Fibroblast of skin of left biceps (primary cell): ENCODE measurements at places on chromosomes 7 and 10.
A peak's percentile ranks its signal among the peaks of the same experiment; 100 is the strongest.

DNA sequence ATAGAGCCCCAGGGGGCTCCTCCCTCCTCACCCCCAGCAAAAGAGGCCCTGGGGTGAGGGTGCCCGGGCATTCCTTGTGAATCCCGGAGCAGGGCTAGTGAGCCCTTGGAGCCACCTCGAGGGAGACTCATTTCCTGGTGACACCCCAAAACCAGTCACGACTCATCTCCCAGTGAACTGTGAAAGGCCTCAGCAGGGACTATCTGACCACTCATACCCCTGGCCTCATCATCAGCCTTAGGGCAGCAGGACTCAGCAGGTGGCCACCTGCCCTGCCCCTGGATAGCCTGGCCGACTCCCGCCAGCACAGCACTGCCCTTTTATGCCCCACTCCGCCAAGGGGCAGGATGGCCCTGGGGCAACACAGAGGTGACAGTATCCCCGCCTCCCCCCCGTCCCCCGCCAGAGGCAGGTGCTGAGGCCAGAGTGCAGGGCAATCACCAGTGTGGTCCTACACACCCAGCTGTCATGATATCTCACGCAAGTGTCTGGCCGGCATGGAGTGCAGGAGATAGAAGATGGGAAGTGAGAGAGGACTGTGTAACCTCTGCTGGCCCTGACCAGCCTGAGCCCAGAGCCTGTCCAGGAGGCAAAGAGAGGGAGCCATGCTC lies 3.2 kb downstream of the SNCG start:
- no peak for DNase-seq

DNA sequence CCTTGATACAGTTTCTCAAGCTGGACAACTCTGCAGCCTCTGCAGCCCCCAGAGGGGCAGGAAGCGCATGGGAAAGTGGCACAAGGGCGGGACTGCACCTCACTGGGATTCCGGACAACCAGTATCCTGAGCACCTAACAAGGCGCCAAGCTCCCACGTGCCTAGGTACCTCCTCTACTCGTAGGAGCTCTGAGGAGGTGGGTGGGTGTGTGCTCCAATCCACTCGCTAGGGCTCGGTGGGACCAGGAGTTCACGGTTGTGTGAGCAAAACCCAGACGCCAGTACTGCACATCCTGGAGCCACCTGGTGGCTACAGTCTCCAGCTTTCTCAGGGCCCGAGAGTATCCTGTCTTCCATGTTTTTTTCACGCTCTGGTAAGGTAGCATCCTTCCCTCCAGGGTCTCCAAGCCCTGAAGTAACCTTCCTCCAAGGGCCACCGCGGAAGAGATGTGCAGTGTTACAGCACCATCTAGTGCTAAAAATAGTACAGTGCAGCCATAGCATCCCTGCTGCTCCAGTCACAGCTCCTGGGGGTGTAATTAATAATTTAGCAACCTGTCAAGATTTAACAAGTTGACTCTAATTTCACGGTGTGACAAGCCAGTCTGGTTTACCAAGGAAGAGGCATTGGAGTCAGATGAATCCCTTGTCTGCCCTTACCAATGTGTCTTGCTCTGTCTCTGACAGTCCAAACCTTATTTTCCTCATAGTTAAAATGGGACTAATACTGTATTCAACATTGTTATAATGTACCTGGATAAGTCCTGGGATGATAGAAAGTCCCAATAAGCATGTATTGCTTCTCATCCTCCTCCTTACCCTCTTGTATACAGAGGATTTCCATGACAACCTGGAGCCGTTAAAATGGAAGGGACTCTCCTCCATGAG lies 70.4 kb downstream of the HERPUD2 start:
- no peak for DNase-seq

DNA sequence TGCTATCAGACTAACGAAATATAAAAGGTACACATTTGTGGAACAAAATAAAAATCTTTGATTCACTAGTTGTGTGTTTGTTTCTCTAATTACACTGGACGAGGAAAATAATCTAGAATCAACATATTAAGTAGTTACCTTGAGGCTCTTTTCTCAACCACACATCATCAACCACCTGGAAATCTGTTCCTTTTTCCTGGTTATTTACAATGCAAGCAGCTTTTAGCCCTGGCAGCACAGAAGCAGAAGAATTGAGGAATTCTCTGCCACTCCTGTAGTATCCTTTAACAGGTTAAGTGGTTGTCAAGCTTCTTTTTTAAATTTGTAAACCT lies 23.7 kb downstream of the NUP42 start:
- no peak for DNase-seq

GRCh38 chr7:38463277-38464225 lies 167.6 kb downstream of the AMPH start:
- DNase-seq, result peak; percentile 36

DNA sequence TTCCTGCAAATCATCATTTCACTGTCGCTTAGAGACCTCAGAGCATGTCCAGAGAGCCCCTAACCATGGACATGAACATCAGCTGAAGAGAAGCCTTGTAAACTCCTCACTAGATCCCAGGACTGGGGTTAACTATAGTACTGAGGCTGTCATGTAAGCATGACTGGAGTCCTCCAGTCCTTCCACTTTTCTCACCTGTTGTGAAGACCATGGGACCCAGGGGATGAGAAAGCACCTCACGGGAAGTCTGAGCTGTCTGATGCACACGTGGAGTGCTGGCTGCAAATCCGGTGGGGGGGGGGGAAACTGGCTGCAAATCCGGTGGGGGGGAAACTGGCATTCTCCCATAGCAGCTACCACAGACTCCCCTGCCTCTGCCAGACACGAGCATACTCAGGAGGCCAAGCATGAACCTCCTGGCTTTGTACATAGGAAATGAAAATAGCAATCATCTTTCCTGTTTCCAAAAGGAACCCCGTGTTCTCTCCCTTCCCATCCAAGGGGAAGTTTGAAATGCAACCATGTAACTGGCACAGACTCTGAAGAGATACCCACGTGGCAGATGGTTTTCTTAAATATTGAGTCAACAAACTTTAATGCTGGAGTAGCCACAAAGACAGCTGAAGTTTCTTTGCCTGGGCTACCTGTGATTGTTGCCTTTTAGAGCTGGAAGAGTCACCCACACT lies 261.4 kb downstream of the ZMYND11 start:
- no peak for DNase-seq

DNA sequence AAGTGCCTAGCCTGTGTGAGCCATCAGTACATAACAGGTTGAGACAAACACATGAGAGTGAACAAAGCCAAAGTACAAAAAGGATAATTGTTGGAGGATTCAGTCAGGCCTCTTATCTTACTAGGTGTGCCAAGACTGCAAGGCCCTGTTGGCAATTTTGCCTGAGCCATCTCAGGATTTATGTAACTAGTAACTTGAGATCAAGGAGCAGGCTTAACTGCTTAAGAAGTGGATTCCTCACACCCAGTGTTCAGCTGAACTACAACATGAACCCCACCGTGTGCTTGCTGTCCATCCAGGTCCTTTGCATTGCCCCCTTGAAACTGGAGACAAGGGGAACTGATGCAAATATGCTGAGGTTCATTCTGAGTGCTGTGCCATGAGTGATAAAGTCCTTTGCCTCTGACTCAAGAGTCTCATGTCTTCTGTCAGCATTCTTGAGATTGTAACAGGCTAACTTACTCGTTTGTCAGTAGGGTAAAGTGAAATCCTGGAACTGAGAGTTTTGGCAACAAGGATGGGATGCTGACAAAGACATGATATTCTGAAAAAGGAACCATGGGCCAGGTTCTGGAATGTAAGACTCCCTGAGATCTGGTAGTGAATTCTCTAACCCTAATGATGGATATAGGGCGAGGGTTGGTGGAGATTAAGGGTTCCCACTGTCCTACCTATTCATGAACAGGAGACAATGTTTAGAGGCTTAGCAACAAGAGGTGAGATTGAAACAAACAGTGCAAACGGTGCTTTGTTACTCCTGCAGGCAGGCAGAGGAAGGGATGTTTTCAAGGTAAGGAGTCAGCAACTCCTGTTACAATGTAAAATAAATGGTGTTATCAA lies 44.1 kb upstream of the GATAD1 start:
- no peak for DNase-seq

DNA sequence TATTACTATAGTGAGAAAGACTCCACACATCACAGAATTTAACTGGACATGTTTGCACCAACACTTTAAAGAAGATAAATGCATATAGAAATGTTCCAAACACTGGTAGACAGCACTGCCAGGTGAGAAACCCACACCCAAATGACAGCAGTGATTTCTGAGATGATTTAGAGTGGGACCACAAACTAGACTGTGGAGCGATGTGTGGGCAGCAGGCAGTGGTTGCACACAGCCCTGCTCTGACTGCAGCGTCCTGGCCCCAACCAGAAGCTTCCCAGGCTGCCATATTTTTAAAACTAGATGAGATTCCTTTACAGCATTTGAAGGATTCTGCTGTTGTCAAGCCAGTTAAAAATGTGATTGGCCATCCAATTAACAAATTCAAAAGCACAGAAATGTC lies 47.7 kb upstream of the COMMD3 start:
- DNase-seq, result no peak

DNA sequence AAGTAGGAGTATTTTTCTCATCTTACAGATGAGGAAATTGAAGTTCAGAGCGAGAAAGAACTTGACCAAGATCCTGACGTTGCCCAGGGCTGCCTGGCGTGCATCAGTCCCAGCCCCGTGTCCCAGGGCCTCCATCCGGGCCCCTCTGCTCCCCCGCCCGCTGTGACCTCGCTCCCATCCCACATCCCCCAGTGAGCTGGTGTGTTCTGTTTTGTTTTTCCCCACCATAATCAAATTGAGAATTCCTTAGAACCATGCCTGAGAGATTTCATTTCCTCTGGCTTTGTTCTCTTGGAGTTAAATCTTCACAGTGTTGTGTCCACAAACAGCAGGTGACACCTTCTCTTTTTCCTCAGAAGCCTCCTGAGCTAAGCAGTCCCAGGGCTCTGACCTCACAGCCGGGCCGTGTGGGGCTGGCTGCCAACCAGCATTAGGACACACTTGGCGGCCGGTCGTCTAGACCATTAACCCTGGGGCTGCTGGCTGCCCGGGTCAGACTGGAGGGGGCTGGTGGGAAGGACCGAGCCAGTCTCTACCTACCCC lies 44.3 kb downstream of the PFKP start:
- no peak for DNase-seq

DNA sequence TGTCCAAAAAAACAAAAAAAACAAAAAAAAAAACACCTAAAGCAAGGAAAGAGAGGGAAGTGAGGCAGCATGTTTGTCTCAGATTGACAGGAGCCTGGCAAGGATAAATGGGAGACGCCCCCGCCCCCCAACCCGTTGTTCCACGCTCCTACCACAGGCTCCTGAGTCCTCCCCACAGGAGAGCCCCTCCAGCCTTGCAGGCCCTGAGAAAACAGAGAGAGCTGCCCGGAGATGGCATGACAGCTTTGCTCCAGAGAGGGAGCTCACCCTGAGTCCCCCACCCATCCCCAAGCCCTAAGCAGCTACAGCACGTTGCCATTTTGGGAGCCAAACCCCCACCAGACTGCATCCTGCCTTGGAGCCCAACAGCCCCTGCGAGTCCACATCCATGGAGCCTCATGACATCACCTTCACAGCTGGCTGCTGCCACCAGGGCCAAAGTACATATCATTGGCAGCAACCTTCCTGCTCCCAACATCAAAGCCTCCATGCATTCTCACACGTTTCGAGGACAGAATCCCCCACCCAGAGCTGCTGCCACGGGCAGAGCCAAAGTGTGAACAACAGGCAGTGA lies 1283.3 kb downstream of the TYW1 start:
- DNase-seq, result no peak

GRCh38 chr7:16021851-16022250 lies 335.4 kb upstream of the MEOX2 start:
- DNase-seq, result no peak

GRCh38 chr7:15652776-15653290 lies 33.6 kb downstream of the MEOX2 start:
- DNase-seq, result no peak

DNA sequence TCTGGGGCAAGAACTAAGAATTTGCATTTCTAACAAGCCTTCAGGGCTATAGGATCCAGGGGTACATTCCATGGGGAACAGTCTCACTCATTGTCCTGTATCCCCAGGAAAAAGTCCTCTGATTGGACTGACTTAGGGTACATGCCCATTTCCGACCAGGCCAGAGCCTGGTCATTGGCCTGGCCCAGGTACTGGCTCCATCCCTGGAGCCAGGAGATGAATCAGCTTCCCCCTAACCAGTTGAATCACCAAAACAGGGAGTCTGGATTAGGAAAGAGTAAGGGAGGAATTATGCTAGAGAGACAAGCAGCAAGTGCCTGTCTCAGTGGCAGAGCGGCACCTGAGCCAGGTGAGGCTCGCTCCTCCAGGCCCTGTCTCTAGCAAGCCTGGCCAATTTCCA lies 137.5 kb downstream of the FGFR2 start:
- no peak for DNase-seq

DNA sequence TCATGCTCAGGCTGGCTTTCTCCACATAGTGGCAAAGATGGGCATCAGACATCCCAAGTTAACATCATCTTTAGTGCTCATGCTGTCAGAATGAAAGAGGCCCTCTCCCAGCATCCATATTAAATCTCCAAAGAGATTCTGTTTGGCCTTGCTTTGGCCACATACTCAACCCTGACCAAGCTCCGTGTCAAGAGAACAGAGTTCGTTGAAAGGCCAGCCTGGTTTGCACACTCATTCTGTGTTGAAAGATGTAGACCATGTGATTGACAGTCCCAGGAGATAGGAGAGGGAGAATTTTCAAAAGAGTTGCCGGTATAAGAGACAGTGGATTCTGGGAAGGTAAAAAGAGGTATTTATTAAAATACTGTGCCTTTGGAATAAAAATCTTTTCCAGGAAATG lies 19.7 kb downstream of the MET start:
- no peak for DNase-seq

GRCh38 chr10:121532292-121532864 lies 65.9 kb downstream of the FGFR2 start:
- no peak for DNase-seq

- no peak for DNase-seq
Measured at GRCh38 chr10:58836991-58837575, 324.4 kb downstream of the BICC1 start.

DNA sequence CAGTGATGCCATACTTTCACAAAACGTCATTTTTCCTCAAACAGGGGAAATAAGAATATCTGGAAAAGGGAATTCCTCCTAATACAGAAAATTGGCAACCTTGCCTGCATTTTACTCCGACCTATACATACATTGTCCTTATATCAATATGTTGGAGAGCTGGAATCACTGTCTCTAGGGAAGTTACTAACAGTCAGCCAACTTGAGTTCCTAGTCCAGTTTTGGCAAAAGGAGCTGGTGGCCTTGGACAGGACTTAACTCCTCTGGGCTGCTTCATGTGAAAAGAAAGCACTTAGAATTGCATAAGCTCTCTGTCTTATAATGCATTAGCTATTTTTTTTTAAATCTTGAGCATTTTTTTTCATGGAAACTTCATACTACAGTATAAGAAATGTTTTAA lies 174.2 kb upstream of the HGF start:
- no peak for DNase-seq

DNA sequence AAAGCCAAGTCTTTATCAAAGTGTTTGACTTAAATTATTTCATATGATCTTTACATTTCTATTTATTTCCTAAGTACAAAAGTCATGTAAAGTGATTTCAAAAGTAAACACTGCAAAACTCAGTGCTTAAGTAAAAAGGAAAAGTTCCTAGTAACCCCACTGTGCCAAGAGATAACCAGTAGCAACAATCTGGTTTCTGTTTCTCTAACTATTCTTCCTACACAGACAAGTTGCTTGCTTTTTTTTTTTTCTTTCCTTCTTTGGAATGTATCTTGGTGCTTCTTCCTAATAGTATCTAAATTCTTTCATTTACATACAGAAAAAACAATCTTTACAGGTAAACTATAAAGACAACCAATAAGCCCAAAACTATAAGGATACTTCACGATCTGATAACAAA lies 3.1 kb downstream of the JCAD start:
- no peak for DNase-seq
